ENCODE measurements at places on chromosomes 6 and 20.

GRCh38 chr6:151288712-151289398, 49.1 kb downstream of the AKAP12 start:
- no peak for DNase-seq

- peak; percentile 85 for DNase-seq
These were observed 1011.4 kb downstream of the KIF16B start for GRCh38 chr20:15561707-15562404.

DNA sequence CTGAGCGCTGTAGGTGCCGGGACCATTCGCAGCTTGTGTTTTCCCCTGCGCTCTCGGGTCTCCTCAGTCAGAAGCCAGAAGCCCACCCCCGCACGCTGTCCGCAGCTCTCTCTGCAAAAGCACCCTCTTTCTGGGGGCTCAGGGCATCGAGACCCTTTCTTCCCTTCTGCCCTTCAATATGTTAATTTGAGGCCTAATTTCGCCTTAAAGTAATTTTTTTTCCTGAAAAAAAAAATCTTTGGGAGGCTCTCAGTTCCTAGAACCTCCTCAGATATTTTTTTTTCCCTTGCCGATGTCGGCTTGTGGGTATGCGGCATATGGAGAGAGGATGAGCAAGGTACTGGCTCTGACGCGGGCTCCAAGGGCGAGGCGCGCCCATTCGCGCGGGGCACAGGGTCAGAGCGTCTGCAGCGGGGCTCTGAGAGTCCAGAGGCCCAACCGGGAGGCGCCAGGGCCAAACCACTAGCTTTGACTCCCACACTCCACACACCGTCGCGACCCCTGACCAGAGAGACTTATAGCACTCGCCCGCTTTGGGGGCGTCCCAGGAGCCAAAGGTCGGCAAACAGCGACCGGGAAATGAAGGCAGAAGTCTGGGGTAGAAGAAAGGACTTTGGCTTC, 893 bp downstream of the PRDM13 start:
- no peak for DNase-seq

DNA sequence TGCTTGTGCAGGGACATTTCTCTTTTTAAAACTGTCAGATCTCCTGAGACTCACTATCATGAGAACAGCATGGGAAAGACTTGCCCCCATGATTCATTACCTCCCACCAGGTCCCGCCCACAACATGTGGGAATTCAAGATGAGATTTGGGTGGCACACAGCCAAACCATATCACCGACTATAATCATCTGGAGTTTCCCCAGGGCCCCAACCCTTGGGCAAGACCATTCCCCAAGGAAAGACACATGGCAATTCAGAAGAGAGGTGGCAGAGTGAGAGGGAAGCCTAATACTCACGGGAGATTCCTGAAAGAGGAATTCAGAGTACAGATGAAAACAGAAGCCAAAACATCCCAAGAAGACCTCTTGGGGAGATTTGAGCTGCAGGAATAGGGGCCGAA, 291.0 kb upstream of the PLCB4 start:
- DNase-seq = no peak

DNA sequence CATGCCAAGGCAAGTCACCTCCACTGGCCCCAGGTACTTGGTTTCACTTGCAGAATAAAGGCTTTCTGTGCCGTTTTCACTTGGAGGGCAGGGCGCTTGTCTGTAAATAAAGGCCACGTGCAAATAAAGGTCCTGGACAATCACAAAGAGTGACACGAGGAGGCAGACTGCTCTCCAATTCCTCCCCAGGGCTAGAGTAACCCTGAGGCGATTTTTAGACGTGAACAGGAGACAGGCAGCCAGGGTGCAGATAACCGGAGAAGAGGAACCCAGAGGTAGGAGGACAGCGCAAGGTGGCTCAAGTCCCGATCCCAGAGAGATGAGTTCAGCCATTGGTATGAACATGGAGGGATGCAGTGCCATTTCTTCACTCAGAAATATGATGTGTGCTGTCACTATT, 327.4 kb downstream of the KIF16B start:
- no peak for DNase-seq

GRCh38 chr6:95679981-95680380, 102.6 kb downstream of the MANEA start:
- DNase-seq = no peak

DNA sequence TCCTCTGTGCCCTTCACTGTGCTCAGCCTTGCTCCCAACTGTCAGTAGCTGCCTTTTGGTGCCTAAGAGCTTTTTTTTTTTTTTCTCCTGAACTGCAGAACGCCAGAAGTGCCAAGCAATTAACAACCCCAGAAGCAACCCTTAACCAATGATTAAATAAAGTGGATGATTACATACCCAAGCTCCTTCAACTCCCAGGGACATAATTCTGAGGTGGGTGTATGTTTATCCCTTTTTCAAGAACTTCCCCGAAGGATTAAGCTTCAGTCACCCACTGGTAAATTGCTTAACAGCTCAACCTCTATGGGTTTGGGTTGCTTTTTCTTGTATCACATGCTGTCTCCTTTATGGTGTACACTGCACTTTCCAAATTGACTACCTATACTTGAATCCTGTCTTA, 41.1 kb downstream of the KLHL31 start:
- DNase-seq = no peak

GRCh38 chr6:96391776-96392360, 129.7 kb upstream of the UFL1 start:
- DNase-seq = peak; percentile 73

DNA sequence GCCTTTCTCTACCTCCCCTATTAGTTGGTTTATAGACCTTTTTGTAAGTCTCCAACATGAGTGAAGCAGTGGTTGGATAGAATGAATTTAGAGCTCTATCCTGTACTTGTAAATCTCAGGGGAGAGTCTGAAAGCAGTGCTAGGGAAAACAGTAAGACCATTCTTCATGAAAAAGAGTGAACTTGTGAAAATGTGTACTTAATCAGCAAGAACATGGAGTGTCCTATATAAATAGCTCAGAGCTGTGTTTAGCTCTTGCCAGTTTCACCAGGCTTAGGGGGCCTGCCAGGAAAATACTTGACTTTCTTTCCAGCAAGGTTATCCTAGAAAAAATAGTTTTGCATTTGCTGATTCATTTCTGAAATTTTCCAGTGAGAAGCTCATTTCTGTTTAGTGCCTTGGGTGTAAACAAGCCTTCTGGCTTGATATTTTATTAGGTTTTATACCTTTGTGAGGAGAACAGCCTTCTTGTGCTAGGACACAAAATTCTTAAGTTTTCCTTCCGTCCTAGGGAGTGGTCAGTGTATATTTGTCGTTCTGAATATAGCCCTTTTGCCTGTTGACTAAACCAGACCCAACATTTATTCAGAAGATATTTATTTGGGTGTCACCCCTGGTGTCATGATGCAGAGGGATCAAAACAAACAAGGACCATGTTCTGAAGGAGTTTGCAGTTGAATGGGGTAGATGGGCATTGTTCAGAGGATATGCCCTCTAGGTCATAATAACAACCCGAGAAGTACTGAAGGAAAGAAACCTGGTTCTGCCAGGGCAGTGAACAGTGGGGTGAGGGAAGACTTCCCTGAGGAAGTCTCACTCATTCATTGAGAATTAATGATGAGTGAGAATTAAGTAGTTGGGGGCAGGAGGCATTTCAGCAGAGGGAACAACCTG, 7.6 kb downstream of the ARFGEF2 start:
- no peak for DNase-seq

DNA sequence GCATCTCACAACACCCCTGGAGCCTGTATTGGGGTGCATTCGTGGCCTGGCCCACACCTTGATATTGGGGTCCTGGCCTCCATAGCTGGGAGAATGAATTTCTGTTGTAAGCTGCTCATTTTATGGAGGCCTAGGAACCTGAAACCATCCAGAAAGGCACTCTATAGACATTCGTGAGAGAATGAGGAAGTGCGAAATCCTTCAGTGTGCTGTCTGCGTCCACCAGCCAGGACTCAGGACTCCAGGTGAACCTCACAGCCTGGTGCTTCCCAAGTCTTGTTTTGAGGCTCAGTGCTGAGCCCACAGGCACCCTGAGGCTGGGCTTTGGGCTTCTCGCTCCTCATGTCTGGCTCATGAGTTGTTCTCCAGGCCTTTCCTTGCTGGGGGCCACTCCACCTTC, 11.9 kb upstream of the RBBP8NL start:
- no peak for DNase-seq

GRCh38 chr6:140537834-140538705, 1163.6 kb upstream of the CITED2 start:
- peak; percentile 81 for DNase-seq

GRCh38 chr20:60486315-60486714, 528.1 kb downstream of the CDH26 start:
- no peak for DNase-seq

- DNase-seq = peak; percentile 50
These were observed 183.6 kb upstream of the PRDM1 start for GRCh38 chr6:105902401-105903031.

- DNase-seq = no peak
These were observed 2.0 kb downstream of the TSBP1 start for GRCh38 chr6:32369660-32370059.

GRCh38 chr6:137736911-137737310, 130.1 kb upstream of the TNFAIP3 start:
- DNase-seq = no peak

DNA sequence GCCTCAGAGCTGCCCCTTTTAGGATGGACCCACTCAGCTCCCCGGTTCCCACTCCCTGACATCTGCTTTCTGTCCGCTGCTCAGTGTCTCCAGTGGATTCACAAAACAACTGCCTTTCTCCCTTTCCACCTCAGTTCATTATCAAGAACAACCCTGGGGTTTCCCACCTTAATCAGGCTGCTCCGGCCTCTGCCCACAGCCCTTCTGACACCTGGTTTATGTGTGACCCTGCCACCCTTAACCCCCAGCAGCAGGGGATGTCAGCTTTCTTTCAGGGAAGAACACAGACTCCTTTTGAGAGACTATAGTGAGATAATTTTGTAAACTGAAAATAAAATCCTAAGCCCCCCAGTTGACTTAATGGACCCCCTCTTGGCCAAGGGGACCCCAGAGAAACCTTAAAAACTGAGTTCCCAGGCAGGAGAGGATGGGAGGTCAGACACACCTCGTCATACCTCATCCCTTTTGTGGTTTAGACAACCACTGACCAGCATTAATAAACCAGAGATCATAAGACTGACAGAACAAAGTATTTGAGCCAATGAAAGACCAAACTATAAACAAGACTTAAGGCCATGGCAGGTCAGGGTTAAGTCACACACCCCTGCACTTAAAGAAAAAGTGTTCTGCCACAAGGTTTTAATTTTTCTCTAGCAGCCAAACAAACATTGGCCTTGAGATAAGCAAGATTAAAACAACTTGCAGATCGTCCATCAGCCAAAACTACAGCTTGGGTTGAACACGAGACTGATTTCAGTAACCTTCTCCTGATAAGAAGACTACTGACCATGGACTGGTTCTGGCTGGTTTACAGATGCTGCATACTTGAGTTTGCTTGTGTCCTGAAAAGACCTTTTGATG, 42.4 kb upstream of the DDR1 start:
- no peak for DNase-seq

GRCh38 chr20:50310673-50311051, 120.0 kb downstream of the CEBPB start:
- no peak for DNase-seq

DNA sequence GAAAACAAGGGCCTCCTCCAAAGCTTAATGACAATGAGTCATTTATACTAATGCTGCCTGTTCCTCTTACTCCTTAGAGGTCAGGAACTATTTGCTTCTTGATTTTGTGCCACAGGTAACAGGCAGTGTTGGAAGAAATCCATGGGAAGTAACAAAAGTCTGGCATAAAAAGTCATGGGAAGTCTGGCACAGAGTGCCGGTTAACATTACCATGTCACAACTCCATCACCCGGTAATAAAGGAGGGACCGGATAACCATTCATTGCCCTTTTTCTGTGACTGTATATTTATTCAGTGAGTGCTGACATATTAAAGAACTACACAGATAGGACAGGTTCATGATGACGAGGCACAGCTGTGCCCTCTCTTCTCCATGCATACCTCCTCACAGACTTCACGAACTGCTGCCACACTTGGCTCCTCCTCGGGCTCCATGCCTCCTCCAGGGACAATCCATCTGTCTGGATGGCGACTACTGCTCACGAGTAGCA, 50.9 kb downstream of the NUDT3 start:
- DNase-seq = no peak

- DNase-seq = no peak
These were observed 155.5 kb downstream of the GJA1 start for GRCh38 chr6:121590916-121591315.

DNA sequence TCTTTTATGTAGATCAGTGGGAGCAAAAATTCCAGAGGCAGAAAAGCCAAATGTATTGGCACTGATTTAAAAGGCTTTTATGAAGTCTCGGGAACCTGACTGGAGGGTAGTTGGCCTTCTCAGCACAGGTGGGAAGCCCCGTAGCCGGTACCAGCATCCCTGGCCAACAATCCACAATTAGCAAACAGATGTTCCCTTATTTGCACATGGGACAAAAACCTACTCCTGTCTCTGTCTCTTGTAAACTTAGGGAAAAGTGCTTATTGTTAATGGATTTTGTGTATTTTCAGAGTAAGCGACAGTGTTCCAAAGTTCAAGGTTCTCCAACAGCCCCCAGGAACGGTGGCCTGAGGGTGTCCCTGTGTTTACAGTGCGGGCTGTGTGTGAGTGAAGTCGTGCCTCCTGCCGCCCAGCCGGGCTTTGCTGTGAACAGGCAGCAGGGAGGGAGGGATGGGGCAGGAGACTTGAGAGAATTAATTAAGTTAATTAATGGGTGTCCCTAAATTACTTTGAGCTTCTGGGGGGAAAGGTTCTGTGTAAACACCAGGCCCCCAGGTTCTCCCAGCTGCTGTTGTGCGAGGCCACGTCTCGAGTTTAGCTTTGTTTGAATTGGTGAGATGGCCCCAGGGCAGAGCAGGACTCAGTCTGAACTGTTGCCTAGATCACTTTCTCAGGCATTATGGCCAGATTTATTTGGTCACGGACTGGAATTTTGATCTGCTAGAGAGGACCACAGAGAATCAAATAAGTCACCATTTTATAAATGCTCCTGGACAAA, 3.9 kb downstream of the SYNJ2 start:
- DNase-seq = peak; percentile 44

DNA sequence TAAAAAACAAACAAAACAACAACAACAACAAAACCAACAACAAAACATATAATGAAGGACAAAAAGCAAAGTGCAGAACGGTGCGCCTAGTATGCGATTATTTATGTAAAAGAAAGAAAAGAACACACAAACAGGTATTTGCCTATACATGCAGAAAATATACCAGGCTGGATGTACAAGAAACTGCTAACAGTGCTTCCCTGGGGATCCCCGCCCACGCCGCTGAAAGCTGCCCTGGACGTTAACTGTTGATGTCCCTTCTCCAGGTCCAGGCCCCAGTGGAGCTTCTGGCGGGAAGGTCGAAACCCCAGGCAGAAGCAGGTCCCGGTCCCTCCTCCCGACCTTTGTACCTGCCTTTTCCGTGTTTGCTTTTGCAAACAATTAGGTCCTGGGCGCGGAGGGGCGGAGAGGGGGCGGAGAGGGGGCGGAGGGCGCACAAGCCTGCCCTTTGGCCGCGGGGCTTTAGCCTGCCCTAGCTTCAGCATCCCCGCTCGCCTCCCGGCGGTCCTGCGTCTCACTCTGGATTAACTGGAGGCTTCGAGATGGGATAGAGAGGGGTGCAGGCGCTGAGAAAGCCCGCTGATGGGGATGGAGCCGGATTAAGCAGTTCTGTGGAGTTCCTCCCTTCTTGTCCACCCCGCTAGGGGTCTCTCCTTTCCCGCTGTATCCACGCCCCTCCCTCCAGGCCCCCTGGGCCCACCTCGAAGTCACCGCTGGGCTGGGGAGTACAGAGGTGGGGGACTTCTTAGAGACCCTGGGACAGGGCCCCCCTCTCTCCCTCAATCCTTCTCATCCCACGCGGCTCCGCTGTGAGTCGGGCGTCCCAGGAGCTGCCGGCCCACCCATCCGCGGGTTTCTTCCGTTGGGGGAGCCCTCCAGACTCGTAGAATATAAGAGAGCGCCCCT, 8.2 kb upstream of the AHCY start:
- no peak for DNase-seq
